ENCODE measurements at places on chromosomes 1 and 21. TPM values are rescaled to one million over a fixed set of nuclear protein-coding genes. Genes with fewer than 3 reads are reported as not detected.

Gene SSX2IP
- 12.3 TPM for total RNA-seq

Gene LAMB3
- total RNA-seq, result 7.1 TPM

Gene IPP
- 6.5 TPM for total RNA-seq

Gene SPATA17
- 0.07 TPM for total RNA-seq

Gene OR2L3
- total RNA-seq, result not detected

Gene KPRP
- total RNA-seq, result not detected
